ENCODE measurements at places on chromosomes 7 and 10. TPM values are rescaled to one million over a fixed set of nuclear protein-coding genes. Genes with fewer than 3 reads are reported as not detected.

GRCh38 chr7:109964780-109965179 lies 1126.1 kb upstream of the LRRN3 start:
- no peak overlapping the region for H3K27ac ChIP-seq
- no peak overlapping the region for H3K4me3 ChIP-seq
- no peaks in the 10 kb centered on the region for H3K4me1 ChIP-seq
- no peaks in the 10 kb centered on the region for H3K36me3 ChIP-seq
- H3K27me3 ChIP-seq: no peaks in the 10 kb centered on the region

- DNase-seq: no peak
- no peak overlapping the region for H3K27ac ChIP-seq
- H3K27me3 ChIP-seq: no peaks in the 10 kb centered on the region
- no peaks in the 10 kb centered on the region for H3K4me1 ChIP-seq
- no peaks in the 10 kb centered on the region for H3K36me3 ChIP-seq
Observed at GRCh38 chr10:51617576-51618235, 81.7 kb downstream of the CSTF2T start.

DNA sequence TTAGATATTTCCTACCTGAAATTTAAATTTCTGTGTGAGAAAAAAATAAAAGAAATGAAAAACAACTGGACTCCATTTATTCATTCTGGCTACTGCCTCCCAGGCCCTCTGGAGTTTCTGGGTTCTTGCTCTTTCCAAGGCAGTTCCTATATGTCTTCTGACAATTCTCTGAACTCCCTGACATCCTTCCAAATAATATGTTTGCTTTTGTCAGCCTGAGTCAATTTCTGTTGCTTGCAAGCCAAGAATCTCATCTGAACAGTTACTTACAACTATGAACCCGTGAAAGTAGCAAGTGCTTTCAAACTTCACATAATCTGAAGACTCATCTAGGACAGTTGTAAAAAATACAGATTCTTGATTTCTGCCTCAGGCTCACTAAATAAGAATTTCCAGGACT lies 216.7 kb upstream of the NPVF start:
- DNase-seq: no peak
- no peaks in the 10 kb centered on the region for H3K36me3 ChIP-seq
- H3K4me1 ChIP-seq: no peaks in the 10 kb centered on the region
- no peaks in the 10 kb centered on the region for H3K27me3 ChIP-seq
- no peak overlapping the region for H3K4me3 ChIP-seq

- no peaks in the 10 kb centered on the region for H3K36me3 ChIP-seq
- H3K27ac ChIP-seq: no peak overlapping the region
- H3K4me3 ChIP-seq: no peak overlapping the region
- H3K4me1 ChIP-seq: peaks cover 5% of the 10 kb centered on the region
- DNase-seq: no peak
Observed at GRCh38 chr10:60032723-60033122, 126.4 kb upstream of the CCDC6 start.

- no peak overlapping the region for H3K27ac ChIP-seq
- H3K4me3 ChIP-seq: no peak overlapping the region
- no peak for DNase-seq
- H3K4me1 ChIP-seq: no peaks in the 10 kb centered on the region
- H3K36me3 ChIP-seq: no peaks in the 10 kb centered on the region
Observed at GRCh38 chr7:118872568-118872967, 648.1 kb downstream of the ANKRD7 start.

- no peak for DNase-seq
- no peak overlapping the region for H3K4me3 ChIP-seq
- H3K27me3 ChIP-seq: no peaks in the 10 kb centered on the region
- H3K36me3 ChIP-seq: no peaks in the 10 kb centered on the region
- H3K4me1 ChIP-seq: peaks cover under 1% of the 10 kb centered on the region
Observed at GRCh38 chr7:16926861-16927260, 45.1 kb upstream of the AGR3 start.

DNA sequence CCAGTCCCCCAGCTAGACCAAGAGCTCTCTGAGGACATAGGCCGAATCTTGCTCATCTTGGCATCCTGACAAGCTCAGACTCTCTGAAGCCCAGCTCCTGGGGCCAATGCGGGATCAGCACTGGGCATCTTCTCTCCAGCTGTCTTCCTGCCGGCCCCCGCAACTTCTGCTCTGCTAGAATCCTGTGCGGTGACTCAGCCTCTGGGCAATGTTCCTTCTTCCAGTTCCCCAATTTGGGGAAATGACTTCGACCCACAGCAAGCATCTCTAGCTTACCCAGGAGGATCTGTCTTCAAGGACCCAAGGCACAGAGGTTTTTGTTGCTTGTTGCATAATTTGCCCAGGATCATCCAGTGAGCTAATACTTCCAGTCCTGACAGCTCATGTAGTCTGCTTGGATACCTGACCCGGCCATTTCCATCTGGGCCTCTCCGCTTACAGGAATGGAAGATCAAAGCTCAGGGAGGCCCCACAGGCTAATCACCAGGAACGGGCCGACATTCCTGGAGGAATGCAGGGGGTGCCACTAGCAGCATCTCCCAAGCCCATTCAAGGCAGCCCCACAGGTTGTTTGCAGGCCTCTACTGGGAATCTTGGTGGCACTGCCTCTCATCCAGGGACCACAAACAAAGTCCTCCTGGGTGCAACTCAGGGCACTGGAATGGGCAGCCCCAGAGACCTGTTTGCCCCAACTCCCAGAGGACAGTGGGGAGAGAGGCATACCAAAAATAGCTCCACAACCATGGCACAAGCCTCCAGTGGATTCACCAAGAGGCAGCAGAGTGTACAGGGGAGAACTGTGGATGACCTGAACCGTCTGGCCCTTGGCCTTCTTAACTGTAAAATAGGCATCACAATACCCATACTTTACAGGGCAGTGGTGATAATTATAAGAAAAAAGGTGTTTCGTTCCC lies 151.9 kb downstream of the NEURL1 start:
- no peaks in the 10 kb centered on the region for H3K36me3 ChIP-seq
- peaks cover 26% of the 10 kb centered on the region for H3K4me1 ChIP-seq
- H3K27me3 ChIP-seq: no peaks in the 10 kb centered on the region
- H3K27ac ChIP-seq: no peak overlapping the region

DNA sequence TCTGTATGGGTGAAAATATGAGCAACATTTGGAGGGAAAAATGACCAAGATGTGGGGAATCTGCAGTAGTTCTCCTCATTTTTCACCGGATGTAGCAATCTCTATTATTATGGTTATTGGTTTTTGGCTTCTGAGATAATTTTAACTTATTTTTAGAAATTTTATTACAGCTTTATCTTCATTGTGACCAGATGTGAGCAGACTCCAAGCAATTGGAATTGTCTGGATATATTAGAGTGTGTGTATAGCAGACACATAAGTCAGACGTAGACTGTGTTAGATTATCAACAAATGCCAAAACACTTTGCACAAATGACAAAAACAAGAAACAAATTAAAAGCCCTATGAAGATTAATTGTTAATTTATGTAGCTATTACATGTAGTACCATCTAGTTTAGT lies 249.1 kb downstream of the DNAJB9 start:
- H3K4me1 ChIP-seq: no peaks in the 10 kb centered on the region
- H3K4me3 ChIP-seq: no peak overlapping the region
- DNase-seq: no peak
- H3K36me3 ChIP-seq: no peaks in the 10 kb centered on the region

DNA sequence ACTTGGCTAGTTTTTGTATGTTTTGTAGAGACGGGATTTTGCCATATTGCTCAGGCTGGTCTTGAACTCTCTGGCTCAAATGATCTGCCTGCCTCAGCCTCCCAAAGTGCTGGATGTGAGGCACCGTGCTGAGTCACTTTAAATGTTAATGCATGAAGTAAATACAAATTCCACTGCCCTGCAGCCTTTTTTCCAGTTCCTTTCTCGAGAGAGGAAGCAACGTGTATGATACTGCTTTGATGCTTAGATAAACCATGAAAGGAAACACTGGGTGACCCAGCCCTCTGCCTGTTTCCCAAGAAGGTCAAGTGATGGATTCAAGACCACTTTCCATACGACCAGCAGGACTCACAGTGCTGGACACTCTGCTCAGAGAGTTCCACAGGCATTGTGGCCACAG lies 11.3 kb upstream of the MRPS24 start:
- H3K4me3 ChIP-seq: no peak overlapping the region
- H3K27me3 ChIP-seq: no peaks in the 10 kb centered on the region
- no peak overlapping the region for H3K27ac ChIP-seq
- H3K4me1 ChIP-seq: no peaks in the 10 kb centered on the region
- no peak for DNase-seq

BAIAP2L1 gene
- total RNA-seq: 29.5 TPM

CYP2C19 gene
- 257 TPM for total RNA-seq

C7orf33 gene
- total RNA-seq: not detected

NOS3 gene
- total RNA-seq: 9.2 TPM

PLOD3 gene
- total RNA-seq: 57.5 TPM

All from right lobe of liver (tissue), 6 donors.